ENCODE measurements at places on chromosomes 2 and 18.

- DNase-seq = peak; percentile 18
Measured at GRCh38 chr2:95225658-95226057, 18.3 kb downstream of the ZNF892 start.

GRCh38 chr2:198953328-198953727, 504.4 kb downstream of the SATB2 start:
- DNase-seq = no peak

GRCh38 chr2:237472909-237473877, 13.9 kb upstream of the MLPH start:
- DNase-seq = no peak

GRCh38 chr2:121686218-121686617, 37.0 kb upstream of the CLASP1 start:
- no peak for DNase-seq

DNA sequence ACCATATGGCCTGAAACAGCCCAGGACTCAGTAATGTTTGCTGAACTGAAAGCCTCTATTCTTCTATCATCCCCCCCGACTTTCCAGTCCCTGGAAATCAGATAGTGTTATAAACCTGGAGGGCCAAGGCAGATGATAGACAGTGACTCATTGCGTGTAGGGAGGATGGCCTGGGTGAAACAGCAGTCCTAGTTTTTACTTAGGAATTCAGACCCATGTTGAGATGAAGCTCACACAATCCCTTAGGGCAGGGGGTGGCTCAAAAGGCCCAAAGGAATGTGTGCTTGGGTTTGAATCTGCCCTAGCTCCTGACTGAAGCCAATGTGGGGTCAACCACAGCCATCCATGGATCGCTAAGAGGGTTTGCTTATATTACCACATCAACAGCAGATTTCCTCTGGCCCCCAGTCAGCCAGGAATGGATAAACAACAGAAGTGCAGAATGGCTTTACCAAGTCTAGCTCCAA, 43.9 kb upstream of the STPG4 start:
- peak; percentile 13 for DNase-seq

DNA sequence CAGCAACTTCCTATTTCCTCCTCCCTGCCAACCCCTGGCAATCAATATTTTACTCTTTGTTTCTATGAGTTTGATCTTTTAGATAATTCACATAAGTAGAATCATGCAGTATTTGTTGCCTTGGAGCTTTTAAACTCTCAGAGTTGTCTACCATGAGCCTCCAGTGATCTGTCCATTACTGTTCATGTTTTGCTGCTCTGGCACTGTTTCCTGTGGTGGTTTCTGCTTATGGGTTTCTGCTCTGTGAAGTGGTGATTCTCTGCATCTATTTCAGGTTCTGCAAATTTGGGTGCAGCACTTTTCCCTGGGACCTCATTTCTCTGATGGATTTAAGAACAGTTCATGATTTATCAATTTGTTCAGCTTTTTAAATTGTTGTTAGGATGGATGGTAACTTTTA, 908.1 kb upstream of the FANCL start:
- DNase-seq = no peak

DNA sequence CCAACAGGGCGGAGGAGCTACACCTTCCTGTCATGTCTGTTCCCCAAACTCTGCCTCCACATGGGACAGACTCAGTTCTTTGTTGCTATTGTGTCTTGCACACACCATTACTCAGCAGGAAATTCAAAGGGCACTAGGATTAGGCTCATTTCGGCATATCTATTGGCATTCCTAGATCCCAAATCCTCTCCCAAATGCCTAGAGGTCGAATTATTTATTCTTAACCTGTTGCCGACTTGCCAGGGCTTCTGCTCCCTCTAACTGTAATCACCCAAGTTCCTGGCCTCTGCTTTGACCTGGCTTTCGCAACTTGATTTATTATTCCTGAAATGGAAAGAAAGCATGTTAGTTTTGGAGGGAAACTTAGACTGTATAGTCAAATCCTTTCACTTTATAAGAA, 67.8 kb upstream of the ST6GAL2 start:
- no peak for DNase-seq

- no peak for DNase-seq
Measured at GRCh38 chr2:46379213-46380037, 82.2 kb downstream of the EPAS1 start.

GRCh38 chr2:156437272-156437930, 1.2 kb downstream of the GPD2 start:
- DNase-seq = no peak

DNA sequence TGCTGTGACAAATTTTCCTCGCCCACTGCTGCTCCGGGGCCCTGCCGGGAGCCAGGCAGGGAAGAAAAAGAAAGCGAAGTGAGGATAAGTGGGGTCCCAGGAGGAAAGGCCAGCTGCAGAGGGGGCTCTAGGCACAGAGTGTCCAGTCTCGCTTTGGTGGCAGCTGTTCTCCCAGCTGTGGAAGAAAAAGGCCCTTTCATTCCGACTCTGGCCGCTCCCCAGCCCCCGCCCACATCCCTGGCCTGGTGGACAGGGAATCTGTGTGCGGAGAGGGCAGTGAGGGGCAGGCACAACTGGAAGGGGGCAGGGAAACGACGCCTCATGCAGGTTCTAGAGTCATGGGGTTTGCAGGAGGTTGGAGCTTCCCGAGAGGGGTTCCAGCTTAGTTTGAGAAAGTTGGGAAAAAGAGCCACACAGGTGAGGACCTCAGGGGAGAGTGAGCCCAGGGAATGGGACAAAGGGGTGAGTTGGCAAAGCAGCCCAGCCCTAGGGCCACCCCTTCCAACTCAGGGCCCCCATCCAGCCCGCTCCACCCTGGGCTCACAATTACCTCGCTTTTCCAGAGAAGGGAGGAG, 1.8 kb downstream of the RTKN start:
- DNase-seq = no peak

- no peak for DNase-seq
Measured at GRCh38 chr2:28232295-28232694, 160.4 kb upstream of the FOSL2 start.

- DNase-seq = no peak
Measured at GRCh38 chr2:196041786-196042185, 26.9 kb downstream of the DNAH7 start.

- no peak for DNase-seq
Measured at GRCh38 chr18:3458952-3459853, 9.2 kb downstream of the TGIF1 start.

- no peak for DNase-seq
Measured at GRCh38 chr2:98775146-98775986, 44.4 kb upstream of the MGAT4A start.

DNA sequence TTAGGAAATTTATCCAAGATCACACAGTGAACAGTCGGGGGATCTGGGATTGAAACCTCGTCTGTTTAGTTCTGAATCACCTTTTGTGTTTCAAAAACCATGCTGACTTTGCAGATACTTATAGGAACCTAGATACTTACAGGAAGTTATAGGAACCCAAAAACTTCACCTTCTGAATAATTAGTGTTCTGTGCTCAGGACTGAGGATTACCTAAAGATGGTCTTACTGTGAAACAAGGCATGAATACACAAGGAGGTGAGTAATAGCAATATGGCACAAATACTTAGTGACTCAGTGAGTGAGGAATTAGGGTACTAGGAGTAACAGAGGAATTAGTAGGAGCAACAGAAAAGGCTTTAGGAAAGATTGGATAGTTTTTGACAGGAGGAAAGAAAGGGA, 145.5 kb downstream of the LRATD1 start:
- DNase-seq = no peak

- no peak for DNase-seq
Measured at GRCh38 chr2:183998041-183998796, 600.1 kb upstream of the ZNF804A start.

DNA sequence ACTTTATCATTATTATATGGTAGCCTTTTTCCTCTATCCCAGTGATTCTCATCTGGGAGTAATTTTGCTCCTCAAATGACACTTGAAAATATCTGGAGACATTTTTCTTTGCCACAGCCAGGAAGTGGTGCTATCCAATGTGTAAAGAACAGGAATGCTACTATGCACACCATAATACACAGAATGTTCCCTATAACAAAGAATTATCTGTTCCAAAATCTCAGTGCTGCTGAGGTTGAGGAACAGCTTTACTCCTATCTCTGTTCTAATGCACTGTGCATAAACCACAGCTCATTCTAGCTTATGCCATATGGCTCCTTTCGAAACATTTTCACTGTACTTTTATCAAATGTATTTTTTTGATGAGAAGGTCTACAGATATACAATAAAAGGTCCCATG, 1231.2 kb upstream of the CELF4 start:
- no peak for DNase-seq

DNA sequence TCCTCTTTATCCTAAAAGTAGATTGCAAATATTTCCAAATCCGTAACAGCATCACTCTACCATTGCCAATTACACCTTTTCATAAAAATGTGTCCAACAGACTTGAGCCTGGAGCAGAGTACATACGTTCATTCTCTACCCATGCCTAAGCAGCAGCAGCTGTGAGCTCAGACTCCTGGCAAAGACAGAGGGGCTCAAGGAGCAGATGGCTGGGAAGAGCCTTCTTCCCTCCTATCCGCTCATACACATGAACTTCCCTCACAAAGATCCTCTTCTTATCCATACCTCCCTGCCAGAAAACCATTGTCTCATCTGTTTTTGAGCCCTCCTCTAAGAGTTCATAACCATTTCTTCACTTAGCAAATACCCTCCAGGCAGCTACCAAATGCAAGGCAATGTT, 164.3 kb upstream of the ARL4C start:
- DNase-seq = no peak

GRCh38 chr18:8332286-8332685, 277.0 kb upstream of the RAB12 start:
- no peak for DNase-seq

DNA sequence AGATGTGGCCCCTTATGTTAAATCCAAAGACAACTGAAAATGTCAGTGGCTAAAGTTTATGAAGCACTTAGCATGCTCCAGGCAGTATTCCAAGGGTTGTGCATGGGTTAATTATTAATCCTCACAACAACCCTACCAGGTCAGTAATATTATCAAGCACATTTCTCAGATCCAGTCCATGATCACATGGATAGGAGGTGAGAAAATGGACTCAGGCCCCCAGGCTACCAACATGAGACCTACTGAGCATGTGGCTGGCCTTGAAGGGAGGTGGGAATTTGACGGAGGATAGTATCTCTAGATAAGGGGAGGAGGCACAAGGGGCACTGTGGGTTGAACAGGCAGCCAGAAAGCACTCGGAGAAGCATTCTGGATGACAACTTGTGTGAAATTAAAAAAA, 412.0 kb downstream of the MEIS1 start:
- no peak for DNase-seq

DNA sequence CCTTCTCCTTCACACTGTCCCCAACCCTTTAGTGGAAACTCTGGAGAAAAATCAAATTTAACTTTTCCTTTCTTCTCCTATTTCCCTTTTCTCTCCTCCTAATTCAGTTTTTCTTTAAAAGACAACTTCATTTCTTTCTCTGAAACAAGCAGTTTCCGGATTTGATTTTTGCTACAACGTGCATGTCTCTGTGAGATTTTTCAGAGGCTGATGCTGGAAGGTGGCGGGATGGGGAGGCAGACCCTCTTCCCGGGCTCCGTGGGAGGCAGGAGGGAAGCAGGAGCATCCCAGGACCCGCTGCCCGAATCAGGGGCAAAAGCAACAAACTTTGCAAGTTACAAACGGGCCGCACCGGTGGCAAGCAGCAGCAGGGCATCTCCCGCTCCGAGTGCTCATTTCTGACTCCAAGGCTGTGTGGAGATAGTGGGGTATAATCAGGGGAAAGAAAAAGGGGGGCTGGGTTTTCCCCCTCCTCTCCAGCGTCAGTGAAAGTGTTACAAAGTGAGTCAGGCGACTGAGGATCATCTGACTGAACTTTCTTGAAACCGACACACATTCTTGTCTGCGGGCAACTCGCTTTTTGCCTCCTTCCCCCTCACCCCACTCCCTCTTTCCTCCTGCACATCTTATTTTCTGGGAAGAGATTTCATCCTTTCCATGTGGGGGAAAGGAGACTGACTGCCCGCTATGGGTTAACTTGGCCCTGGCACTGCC, 6.4 kb downstream of the ZEB2 start:
- no peak for DNase-seq

DNA sequence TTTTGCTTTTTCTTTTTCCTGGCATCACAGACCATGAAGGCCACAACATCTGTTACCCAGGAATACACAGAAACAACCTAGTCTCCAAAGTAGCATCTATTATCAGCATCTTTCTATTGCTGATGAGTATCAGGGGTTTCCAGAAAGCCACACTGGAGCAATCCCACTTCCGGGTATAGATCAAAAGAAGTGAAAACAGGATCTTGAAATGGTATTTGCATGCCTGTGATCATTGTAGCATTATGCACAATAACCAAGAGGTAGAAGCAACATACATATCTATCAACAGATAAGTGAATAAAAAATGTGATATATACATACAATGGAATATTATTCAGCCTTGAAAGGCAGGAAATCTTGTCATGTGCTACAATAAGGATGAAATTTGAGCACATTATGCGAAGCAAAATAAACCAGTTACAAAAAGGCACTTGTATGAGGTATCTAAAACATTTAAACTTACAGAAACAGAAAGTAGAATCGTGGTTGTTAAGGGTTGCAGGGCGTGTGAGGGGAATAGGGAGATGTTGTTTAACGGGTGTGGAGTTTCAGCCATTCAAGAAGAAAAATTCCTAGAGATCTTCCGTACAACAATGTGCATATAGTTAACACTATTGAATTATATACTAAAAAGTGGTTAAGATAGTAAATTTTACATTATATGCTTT, 115.1 kb downstream of the KCNE4 start:
- no peak for DNase-seq

DNA sequence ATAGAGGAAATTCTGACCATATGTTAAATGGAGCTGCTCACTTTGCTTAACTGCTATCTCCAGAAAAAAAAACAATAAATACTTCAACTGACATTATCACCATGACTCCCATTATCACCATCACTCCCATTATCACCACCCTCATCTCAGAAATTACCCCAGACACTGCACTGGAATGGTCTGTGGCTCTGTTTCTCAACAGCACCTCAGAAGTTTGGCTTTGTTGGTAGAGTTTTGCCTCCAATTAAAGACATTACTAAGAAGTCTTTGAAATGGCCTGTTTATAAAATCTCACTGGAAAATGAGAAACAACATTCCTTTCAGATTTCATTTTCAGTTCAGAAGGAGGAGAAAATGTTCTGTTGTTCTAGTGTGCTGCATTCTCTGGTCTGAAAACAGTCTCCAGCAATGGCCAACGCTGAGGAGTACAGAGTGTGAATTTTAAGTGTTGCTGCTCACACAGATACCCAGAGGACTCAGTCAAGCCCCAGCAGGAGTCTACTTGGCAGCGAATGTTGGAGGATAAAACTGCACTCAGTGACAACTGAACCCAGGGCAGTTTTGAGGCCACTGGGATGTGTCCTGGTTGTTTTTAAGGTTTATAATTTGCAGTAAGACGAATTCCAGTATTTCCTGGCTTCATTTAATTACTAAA, 364.5 kb upstream of the CDH2 start:
- DNase-seq = no peak

- DNase-seq = no peak
Measured at GRCh38 chr2:85369500-85369899, 14.9 kb downstream of the ELMOD3 start.

DNA sequence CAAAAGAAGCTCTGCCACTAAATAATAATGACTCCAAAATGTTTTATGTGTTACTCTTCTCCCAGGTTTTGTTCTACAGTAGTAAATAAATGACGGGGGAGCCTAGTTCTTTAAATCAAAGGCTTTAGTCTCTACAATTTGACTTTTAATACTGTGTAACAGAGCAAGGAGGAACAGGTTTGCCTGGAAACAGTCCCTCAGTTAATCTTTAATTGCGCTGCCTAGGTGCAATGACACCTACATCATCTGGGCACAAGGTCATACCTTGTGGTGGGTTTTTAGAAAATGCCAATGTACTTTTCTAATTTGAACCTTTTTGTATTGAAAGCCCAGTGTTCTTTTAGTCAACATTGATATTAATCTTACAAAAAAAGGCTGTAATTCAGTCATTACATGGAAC, 287.3 kb upstream of the SETBP1 start:
- DNase-seq = no peak

All from NCI-H526 (cell line).